GM13976 (cell line): ENCODE measurements at places on chromosomes 2 and 18.

DNA sequence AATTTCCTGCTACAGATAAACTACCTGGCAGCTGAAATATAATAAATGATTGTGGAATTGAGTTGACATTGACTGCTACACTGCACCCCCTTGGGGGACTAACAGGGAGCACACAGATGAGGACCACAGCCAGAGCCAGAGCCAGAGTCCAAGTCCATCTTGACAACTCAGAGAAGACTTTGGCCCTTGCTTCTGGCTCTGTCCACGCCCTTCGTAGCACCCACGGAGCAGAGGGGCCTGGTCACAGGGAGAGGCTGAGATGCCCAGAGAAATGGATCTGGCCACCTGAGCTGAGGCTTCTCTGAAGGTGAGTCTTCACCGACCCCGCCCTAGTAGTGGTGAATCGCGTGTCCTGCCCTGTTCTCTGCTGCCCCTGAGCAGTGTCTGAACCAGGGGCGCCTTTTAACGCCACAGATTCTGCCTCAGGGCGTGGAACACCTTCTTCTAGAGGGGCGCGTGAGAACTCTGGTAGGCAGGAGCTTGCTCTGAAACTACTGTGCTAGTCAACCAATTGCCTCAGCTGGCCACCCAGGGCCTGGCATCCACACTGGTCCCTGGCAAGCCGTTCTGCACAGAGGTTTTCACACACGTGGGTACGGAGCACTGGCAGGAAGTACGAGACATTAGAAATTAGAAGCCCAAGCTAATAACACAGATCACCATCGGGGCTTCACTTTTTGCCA, 35.7 kb upstream of the MAT2A start:
- no peak for DNase-seq

- DNase-seq = no peak
Observed at GRCh38 chr2:200225951-200226350, 80.5 kb upstream of the SPATS2L start.

DNA sequence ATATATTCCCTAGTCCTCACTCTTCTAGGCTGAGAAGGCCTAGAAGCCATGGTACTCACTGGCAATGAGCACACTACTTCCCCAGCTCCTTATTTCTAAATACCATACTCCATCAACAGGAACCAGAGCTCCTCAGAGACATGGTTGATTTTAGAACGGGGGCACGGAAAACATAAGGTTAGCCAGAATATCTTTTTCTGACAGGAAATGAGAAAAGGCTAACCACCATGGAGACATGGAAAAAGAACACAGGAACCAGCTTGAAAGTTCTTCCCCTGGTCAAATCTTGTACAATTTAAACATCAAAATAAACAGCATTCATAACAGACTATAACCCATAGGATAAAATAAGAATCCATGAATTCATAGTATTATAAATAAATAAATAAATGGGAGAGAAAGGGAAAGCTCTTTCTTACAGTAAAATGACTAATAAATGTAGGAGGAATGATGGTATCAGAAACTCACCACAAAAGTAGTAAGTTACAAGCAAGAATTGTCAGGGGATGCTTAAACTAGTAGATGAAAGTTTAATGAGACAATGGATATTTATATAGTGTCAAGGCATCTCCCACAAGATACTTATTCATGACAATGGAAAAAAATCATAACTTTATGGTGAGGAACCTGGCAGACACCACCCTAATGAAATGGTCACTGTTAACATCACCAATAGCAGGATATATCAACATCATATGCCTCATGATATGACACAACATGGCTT, 20.6 kb upstream of the GCC2 start:
- no peak for DNase-seq

GRCh38 chr2:112671801-112672200, 26.1 kb downstream of the SLC20A1 start:
- DNase-seq = no peak

GRCh38 chr2:3257166-3257565, 120.5 kb downstream of the EIPR1 start:
- no peak for DNase-seq

GRCh38 chr2:176184749-176185148, 3.7 kb upstream of the HOXD1 start:
- DNase-seq = no peak

- DNase-seq = no peak
Observed at GRCh38 chr2:201452922-201453643, 1.5 kb downstream of the STRADB start.

DNA sequence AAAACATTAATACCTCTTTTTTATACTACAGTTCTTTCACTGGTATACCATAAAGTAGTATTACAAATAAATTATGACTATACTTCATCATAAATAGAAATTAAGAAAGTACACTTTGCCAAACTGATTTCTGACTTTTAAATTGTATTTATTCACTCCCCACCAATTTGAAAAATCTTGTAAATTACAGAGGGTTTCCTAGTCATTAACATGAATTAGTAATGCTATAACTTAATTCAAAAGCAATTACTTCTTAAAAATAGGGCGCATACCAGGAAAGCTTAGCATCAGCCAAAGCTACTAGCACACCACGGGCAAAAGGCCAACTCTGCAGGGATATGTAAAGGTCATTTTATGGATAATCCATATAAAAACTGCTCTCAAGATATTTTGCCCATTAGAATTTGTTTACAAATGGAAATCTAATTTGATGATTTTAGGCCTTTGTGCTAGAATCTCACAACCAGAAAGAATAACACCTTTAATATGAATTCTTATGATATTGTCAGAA, 142.3 kb downstream of the PIGN start:
- no peak for DNase-seq

- peak; percentile 30 for DNase-seq
Observed at GRCh38 chr18:159037-159652, 788 bp downstream of the USP14 start.

GRCh38 chr2:173574324-173575112, 219.8 kb downstream of the CDCA7 start:
- no peak for DNase-seq

DNA sequence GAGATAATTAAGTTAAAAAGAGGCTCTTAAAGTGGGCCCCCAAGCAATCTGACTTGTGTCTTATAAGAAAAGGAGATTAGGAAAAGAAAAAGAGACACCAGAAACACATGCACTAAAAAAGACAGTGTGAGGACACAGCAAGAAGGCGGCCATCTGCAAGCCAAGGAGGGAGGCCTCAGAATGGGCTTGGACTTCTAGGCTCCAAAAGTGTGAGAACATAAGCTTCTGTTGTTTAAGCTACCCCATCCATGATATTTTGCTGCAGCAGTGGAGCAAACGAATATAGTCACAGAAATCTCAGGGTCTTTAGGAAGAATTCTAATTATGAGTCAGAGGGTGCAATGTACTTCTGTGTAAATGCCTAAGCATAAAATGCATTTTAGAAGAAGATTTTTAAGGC, 399.3 kb upstream of the MMADHC start:
- no peak for DNase-seq

DNA sequence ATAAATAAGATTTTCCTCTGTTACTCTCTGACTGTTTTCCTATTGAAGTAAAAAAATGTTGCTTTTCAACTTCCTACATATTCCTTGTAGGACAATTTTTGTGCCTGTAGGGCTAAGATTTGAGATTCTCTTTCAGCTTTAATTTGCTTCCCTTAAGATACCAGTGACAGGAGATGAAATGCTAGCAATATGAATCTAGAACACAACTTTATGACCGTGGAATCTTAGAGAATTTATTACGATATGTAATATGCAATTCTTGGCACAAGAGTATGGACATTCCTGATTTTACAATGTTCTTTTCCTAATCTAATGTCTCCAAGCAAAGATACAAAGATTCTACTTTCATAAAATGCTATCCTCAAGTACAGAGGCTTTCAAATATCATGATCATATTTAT, 180.9 kb downstream of the KCNE4 start:
- DNase-seq = no peak

- no peak for DNase-seq
Observed at GRCh38 chr2:53490659-53491058, 276.9 kb upstream of the CHAC2 start.

- DNase-seq = no peak
Observed at GRCh38 chr2:212294816-212295215, 243.8 kb downstream of the ERBB4 start.

GRCh38 chr2:18251486-18251885, 309.0 kb downstream of the RDH14 start:
- no peak for DNase-seq

DNA sequence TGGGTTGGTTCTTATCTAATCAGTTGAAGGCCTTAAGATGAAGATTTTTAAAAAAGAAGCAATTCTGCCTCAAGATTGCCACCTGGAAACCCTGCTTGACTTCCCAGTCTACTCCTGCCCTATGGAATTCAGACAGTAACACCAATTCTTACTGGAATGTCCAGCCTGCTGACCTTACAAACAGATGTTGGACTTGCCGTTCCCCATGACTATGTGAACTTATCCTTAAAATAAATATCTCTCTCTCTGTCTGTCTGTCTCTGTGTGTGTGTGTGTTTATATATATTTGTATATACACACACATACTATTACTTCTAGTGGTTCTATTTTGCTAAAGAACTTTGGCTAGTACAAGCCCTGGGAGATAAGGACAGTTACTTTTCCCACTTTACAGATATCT, 675.3 kb downstream of the SLC4A3 start:
- no peak for DNase-seq

DNA sequence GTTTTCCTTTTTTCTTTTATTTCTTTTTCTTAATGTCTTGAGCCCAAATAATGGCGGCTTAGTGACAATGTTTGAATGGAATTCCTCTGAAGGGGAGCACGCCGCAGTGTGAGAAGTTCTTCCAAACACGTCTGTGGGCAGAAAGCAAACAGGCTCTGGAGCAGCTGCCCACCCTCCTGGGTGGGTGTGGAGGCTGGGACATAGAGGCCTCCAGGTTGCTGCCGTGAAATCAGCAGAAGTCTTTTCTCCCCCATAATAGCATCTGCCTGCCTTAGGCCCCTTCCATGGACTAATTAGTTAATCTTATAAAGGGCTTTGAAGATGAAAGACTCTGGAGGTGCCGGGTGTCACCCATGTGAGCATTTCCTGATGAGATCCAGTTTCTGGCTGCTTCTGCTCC, 213.9 kb downstream of the SH3RF3 start:
- peak; percentile 8 for DNase-seq

GRCh38 chr18:49613141-49613640, 51.3 kb downstream of the LIPG start:
- no peak for DNase-seq

- no peak for DNase-seq
Observed at GRCh38 chr18:42176599-42176998, 221.6 kb downstream of the PIK3C3 start.

- no peak for DNase-seq
Observed at GRCh38 chr2:109647636-109648035, 33.5 kb downstream of the SOWAHC start.

DNA sequence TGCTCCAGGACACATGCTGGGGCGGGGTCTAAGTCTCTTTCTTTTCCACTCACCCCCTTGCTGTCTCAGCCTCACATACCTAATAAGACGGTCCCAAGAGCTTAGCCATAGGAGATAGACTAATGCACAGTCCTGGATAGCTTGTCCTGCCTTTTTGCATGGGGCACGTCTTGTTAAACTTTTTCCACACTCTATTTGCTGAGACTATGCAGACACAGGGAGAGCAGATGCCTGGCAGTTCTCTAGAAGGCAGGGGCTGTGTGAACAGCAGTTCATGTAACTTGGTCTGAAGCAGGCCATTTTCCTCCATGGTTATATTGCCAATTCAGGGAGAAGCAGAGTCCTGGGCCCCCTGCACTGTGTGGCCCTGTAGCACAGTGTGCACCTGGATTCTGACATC, 142.1 kb downstream of the SEPTIN10 start:
- no peak for DNase-seq

GRCh38 chr2:223896833-223897311, 48.3 kb downstream of the WDFY1 start:
- DNase-seq = no peak

DNA sequence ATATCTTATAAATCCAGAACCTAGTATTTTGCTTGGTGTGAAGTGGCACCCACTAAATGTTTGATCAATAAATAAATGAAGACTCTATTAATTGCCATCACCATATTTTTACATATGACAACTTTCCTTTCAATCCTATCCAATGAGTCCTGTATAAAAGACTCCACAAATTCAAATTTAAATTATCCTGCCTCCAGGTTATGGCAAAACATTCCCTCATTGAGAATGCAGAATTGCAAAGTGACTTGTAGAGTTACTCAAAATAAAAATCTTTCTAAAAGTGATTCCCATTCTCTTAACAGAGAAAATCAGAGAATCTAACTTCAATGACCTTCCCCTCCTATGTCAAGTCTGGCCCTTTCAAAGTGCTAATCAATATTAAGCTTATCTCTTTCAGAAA, 236.8 kb downstream of the GRB14 start:
- no peak for DNase-seq

DNA sequence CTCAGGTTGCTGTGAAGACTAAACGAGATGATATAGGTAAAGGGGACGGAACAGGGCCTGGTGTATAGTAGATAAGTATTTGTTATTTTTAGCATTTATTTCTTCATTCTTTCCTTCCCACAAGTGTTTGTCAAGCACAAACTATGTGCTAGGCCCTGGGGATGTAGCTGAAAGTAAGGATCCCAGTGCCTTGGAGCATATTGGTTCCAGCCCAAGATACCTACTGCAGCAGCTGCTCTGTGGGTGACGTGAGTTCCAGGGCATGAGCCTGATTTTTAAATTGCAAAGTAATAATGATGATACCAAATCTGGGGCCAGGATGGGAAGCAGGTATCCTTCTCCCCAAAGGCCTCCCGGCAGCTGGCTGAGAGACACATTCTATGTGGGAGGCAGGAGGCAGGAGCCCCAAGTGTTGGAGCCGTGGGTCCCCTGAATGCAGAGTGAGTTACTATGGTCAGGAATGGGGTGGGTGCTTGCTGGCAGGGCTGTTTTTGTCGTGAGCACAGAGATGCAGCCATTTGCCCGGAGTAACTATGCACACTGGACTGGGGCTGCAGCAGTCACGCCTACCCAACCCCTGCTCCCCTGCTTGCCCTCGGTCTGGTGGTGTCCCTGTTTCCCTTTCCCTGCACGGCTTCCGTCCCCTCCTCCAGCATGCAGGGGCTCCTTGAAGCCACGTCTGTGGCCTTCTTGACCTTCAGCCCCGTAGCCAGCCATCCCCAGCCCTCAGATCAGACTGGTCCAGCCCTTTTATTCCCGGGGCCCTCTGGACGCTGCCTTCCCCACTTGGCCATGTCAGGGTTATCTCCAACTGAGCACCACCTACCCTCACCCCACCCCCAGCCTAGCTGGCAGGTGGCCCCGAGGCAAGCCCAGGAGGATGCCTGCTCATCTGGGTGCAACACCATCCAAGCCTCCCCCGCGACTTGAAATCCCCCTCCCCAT, 52.4 kb downstream of the INHBB start:
- DNase-seq = no peak

GRCh38 chr2:136008205-136008865, 22.9 kb upstream of the DARS1 start:
- no peak for DNase-seq

- DNase-seq = no peak
Observed at GRCh38 chr2:43329637-43330036, 103.2 kb upstream of the ZFP36L2 start.

GRCh38 chr2:216717491-216717901, 22.1 kb upstream of the IGFBP5 start:
- DNase-seq = no peak
